IMR-90 (cell line): ENCODE measurements at places on chromosomes 1 and 21. TPM values are rescaled to one million over a fixed set of nuclear protein-coding genes. Genes with fewer than 3 reads are reported as not detected.

DNA sequence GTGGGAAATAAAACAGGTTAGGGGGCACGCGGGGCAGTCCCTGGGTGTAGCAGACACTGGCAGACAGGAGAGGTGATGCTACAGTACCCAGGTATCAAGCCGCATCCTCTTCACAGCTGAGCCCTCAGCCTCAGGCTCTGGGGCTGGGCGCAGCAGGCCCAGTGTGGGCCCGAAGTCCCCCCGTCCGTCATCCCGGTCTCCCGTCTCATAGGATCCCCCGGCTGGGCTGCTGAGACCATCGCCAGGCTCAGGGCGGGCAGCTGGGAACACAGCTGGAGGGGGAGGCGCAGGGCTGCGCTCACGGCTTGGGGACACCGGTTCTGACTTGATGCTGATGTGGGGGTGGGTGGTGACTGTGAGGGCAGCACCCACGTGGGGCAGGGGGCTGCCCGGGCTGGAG, 32.7 kb downstream of the MEF2D start:
- no peak for DNase-seq

DNA sequence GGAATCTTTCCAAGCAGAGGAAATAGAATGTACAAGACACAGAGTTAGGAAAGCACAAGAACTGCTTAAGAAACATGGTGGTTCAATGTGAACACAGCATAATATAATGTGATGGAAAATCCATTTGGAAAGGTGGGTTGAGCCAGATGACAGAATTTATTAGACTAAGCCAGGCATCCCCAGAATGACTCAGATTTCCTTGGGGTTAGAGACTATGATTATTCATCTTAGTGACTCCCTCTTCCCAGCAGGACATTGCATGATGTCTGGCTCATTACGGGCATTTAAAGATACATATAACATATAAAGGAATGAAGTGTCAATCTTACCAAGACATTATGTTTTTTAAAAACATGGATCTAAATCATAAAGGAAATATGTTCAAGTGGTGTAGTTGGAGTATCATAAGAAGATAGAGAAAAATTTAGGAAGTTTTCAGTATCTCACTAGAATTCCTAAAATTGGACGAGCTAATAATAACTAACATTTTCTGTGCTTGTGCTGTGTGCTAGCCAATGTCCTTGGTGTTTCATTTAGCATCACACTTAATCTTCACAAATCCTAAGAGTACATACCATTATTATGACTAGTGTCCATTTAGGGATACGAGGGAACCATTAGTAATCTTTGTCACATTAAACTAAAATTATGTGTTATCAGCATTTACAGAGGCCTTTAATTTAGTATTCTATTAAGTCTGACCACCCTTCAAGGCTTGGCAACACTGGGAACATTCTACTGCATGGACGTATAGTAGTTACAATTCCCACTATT, 41.0 kb upstream of the ST6GALNAC5 start:
- DNase-seq: peak; percentile 7

The ZBTB8B gene
- not detected in 2 replicates for polyA plus RNA-seq

DNA sequence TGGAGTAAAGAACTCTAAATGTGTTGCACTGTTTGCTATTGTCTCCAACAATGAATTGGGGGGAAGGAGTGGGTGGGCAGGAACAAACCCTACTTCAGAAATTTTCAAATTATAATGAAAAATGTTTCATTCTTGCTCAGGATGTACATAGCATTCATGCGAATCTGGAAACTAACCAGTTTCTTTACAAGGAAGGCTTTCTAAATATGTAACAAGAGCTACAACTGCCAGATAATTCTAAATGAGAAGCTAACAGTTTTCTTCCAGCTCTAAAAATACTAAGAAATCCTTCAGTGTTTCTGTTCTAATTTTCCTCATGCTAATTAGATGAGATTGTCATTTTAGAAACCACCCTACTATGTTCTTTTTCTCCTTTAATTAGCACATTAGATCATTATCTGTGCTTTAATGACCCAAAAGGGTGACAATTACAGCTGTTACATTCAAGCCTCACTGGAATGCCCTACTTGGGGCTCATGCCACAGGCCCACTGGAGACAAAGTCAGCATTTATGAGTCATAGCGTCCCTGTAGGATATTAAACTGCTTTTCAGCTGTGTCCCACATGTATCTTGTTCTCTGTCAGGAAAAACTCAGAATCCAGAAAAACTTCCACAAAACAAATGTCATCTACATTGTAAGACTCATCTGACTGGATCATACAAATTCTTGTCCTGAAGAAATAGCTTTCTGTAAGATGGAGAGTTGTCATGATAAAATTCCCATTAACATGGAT, 804.6 kb upstream of the CXADR start:
- DNase-seq: peak; percentile 29

The LRRC39 gene
- 0.16 and 0.48 TPM in 2 replicates for polyA plus RNA-seq

DNA sequence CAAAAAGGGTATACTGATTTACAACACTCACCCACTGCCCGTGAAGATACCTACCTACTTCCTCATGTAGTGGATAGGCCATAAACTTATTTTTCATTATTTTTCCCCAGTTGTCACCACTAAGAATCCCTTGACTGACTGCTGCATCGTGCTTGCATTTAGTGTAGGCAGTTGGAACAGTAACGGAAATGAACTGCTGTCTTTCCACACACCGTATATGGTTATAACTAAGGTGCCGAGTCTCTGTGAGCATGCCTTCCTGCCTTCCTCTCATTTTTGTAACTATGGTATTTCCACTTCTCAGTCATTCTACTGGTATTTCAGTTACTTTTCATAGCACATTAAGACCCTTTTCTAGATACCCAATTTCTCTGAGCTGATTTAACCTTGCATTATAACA, 36.4 kb downstream of the SLC35F3 start:
- no peak for DNase-seq

The SLC6A9 gene
- polyA plus RNA-seq: 6.2 and 6.6 TPM in 2 replicates

DNA sequence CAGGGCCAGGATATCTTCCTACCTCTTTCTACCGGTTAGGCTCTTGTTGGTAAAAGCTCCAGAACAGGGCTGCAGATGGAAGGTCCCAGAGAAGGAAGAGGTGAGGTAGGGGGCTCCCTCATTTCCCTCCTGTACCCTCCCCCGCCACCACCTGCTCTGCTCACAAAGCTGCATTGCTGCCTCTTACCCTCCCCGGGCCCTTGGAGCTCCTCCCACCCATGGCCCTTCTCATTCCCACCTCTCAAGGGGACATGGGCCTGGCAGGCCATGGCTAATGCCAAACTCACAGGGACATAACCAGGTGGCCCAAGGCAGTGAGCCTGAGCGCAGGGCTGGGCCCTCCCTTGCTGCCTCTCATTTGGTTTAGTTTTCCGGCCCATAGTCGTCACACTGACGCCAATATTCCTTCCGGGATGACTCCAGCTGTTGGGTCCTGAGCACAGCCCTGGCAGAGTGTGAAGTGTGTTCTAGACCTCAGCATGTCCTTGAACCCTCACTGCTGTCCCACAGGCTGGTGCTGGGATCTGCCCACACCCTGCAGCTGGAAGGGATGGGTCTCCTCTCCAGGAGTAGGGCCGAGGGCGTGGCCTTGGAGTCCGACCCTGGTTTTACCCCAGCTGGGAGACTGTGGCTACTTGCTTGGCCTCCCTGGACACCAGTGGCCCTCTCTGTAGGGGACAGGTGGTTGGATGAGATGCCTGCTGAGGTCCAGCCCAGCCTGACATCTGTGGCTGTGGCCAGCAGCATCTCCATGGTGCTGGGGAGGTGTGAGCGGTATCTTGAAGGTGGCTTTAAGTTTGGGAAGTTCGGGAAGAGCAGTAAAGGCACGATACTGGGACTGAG, 104.6 kb downstream of the ARHGEF10L start:
- DNase-seq: no peak

The SETD4 gene
- polyA plus RNA-seq: 7.7 and 11.4 TPM in 2 replicates

The DCDC2B gene
- polyA plus RNA-seq: not detected in 2 replicates

The MLLT11 gene
- polyA plus RNA-seq: 16.6 and 17.5 TPM in 2 replicates

The OR14K1 gene
- not detected in 2 replicates for polyA plus RNA-seq

DNA sequence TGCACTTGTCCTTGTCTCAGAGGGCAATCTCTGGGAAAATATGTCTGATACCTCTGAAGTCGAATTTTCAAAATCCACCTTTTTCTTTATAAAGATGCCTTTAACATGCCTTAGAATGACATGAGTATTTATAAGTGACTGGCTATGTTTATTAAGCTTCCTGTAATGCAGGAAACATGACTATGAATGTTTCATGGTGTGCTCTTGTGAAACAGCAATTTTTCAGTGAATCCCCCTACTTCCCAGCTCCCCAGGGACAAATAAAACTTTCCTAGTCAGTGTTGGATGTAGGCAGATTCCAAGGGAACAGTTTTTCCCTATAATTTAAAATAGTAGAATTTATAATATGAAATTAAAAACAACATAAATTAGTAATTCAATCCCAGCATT, 437.0 kb downstream of the LMO4 start:
- DNase-seq: peak; percentile 88

DNA sequence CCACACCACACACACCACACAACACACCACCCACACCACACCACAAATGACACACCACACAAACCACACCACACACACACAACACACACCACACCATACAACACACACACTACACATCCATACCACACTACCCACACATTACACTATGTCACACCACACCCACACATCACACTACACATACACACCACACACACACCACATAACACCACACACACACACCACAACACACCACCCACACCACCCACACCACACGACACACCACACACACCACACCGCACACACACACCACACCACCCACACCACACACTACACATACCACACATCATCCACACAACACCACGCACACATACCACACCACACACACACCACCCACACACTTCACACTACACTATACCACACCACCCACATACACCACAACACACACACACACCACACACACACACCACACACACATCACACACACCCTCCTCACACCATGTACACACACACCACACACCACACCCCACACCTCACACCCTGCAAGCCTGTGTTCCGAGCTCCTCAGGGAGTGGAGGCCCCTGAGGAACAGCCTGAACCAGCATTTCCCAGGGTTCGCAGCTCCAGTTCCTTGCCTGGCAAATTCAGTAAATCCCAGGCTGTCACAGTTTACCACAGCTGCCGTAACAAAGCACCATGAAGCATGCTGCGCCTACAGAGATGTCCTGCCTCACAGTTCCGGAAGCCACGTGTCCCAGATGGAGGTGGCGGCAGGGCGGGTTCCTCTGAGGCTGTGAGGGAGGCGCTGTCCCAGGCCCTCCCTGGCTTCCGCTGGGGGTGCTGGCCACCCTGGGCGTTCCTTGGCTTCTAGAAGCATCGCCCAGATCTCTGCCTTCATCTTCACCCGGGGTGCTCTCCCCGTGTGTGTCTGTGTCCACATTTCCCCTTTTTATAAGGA, 69.8 kb upstream of the ATP5PO start:
- no peak for DNase-seq
